Activated CD8-positive, alpha-beta T cell treated with anti-CD3 and anti-CD28 coated beads for 36 hours (primary cell): ENCODE measurements at places on chromosomes 3 and 15.

DNA sequence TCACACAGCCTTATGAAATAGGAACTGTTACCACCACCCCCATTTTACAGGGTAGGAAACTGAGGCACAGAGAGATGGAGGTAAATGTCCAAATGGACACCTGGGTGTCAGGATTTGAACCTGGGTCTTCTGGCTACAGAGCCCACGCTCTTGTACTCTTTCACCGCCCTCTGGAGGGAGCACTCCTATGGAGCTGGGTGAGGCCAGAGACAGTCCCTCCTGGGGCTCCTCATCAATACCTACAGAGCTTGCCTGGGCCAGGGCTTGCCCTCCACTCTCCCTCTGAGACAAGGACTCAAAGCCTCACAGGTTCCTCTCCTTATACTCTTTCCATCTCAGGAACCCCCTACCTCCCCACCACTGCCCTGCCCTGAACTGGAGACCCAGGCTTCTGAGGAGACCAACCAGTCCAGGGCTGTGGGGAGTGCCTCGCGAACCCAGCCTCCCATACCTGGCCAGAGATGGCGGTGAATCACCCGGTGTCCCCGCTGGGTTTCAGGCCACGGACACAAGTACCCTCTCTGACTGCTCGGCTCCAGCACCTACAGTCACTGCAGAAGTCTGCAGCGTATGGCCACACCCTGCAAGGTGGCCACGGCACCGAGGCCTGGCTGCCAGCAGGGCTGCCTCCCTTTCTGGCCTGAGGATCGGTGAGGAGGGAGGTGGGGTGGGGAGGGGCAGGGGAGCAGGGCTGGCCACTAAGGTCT, 22.1 kb upstream of the ATP2B2 start:
- DNase-seq: no peak

DNA sequence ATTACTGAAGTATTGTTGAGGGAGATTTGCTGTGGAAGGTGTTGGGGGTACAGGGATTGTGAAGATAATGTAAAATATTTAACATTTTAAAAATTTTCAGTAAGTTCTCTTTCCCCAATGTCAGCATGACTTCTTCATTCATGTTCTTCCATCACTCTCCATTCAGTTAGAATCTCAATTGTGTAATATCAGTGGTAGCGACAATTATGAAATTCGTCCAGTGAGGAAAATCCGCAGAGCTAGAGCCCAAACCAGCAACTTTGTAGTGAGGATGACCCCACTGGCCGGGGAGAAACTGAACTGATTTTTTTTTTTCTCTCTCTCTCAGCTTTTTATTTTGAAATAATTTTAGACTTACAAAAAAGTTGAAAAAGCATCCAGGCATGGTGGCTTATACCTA, 171.7 kb downstream of the PGPEP1L start:
- no peak for DNase-seq

DNA sequence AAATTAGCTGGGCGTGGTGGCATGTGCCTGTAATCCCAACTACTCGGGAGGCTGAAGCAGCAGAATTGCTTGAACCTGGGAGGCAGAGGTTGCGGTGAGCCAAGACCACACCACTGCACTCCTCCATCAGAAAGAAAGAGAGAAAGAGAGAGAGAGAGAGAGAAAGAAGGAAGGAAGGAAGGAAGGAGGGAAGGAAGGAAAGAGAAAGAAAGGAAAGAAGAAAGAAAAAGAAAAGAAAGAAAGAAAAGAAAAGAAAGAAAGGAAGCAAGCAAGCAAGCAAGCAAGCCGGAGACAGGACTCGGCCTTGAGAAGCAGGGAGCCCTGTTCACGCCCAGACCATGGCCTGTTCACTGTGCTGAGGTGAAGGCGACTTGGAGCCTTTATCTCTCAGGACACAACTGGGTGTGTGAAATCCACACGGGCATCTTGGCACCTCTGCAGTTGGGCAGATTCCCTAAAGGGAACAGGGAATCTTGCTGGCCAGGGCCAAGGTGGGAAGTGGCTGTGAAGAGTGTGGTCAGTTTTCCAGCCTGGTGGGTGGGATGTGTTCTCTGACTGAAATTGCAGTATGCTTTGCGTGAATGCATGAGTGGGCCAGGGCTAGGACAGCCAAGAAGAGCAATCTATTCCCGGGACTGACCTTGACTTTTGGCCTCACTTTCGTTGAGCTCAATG, 90.3 kb downstream of the CORO2B start:
- no peak for DNase-seq

- DNase-seq: no peak
Observed at GRCh38 chr15:95134431-95135110, 903.2 kb downstream of the MCTP2 start.

- no peak for DNase-seq
Observed at GRCh38 chr3:32862247-32862935, 44.6 kb downstream of the TRIM71 start.
